ENCODE measurements at places on chromosomes 6 and 20.

- DNase-seq, result no peak
Measured at GRCh38 chr6:42389736-42390135, 62.0 kb downstream of the TRERF1 start.

DNA sequence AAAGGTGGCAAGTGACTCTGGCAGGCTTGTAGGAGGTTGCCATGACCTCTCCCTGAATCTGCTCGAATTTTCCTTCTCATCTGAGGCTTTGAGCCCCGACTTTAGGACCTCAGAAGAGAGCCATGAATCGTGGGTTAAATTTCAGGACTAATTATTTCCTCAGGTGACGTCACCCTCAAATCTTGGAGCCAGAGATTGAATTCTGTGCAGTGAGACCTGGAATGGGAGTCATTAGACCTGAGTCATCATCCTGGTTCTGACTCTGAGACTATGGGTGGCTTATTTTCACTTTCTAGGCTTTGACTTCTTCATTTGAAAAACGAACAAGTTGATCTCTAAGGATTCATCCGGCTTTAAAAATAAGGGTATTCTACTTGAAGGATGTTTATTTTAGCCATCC lies 48.5 kb upstream of the PDYN start:
- no peak for DNase-seq

DNA sequence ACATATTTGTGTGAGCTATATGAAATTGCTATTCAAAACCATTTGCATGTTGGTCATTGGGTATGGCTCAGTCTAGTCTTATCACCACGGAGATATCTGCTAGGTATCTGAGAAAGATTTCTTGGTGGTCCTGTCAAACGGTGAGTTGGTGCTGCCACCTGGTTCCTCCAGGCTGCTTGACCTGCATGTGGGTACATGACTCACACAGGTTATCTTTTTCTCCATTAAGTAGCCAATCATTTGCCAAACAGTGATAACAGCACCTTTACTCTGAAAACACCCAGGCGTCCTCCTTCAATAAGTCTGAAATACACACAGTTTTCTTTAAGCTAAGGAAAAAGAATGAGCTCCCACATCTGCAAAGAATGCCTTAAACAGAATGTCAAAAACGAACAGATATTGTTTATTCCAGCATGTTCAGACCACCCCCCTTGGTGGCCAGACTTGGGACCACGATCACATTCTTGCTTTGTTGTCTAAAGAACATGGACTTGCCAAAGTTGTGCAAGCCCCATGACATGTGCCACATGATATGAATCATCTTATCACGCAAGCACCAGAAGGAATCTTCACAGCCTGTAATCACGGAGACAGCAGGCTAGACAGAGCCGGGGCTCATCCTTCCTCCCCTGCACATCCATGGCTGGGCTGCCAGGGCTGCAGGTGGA lies 200.7 kb upstream of the THBS2 start:
- no peak for DNase-seq

GRCh38 chr6:141969201-141969600 lies 163.5 kb upstream of the GJE1 start:
- no peak for DNase-seq

DNA sequence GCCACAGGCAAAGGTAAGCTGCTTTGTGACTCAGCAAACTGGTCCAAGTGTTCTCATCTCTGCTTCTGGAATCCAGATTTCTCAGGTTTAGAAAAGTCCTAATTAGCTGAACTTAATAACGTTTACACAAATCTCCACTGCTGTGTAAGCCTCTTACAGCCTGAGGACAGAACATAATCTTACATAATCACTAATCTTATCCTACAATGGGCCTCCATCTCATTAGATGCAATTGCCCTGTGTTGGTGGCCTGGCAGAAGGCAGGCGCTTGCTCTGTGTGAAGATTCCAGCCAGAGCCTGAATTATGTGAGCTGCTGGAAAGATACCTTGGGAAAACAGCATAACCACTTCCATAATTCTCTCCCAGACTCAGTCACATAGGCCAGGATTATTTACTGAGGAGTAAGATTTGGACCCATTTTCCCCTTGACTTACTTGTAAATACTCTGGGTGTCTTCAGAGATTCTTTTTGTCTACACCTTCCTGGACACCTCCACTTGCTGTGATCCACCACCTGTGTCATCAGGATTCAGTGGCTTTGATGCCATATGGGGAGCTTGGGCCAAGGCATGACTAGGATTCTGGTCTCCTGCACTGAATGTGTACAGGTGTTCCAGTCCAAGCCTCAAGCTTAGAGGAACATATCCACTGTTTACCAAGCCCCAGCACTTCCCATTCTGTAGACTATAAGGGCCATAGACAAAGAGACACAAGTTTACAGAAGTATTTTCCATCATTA lies 104.4 kb downstream of the C6orf118 start:
- no peak for DNase-seq

DNA sequence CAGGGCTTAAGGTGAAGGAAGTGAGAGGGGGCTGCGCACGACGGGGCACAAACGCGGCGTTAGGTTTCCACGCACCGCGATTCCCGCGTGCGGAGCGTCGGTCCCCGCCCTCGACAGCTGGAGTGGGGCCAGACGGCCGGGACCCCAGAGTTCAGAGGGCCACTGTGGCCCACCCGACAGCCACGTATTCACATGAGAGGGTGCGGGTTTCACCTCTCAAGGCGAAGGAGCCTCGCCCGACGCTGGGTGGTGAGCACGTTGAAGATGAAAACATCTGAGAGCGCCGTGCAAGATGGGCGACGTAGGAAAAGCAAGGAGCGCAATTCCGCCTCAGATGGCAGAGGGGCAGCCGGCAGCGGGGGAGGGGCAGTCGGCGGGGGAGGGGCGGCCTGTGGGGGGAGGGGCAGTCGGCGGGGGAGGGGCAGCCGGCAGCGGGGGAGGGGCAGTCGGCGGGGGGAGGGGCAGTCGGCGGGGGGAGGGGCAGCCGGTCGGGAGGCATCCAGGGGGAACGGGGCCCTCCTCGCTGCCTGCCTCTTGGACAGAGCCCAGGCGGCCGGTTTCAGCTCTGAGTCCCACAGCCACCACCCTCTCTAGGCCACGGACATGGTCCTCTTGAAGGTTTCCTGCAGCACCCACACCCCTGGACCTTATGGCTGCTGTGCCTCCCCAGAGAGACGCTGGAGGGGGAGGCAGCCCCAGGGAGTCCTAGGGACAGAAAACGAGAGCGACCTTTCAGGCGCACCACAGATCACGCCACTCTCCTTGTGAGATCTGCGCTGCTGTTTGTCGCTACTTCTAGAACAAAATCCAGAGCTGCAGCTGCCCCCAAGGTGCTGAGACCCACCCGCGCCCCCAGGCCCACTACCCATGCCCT lies 113.7 kb downstream of the DLL1 start:
- no peak for DNase-seq

DNA sequence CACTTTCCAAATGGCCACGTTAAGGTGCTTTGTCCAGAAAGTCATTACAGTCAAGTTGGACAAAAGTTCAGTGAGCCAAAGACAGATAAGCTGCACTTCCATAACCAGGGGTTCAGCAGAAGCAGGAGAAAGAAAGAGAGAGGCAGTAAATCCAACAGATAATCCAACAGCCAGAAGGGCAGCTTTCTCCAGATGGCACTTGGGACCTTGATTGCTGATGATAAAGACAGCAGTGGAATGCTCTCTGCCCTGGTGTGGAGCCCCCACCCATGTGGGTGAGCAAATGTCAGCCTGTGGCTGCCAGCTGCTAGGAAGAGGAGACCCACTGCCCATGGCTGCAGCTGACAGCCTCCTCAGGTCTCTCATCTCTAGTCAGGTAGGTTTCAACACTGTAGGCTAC lies 18.7 kb upstream of the NRSN1 start:
- DNase-seq, result no peak

DNA sequence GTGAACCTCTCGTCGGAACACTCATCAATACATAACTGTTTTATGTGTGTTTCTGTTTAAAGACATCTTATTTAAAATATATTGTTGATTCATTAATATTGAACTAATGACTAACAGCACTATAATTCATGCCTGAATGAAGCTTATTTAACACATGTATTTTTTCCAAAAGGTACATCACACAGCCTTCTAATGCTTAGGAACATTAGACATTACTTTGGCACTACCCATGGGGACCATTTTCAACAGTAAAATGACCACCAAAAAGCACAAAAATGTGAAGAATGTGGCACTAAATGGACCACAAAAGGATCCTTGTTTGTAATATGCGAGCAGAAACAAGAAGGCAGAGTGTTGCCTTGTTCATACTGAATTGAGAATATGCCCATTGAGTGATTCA lies 109.2 kb downstream of the CEP57L1 start:
- no peak for DNase-seq

DNA sequence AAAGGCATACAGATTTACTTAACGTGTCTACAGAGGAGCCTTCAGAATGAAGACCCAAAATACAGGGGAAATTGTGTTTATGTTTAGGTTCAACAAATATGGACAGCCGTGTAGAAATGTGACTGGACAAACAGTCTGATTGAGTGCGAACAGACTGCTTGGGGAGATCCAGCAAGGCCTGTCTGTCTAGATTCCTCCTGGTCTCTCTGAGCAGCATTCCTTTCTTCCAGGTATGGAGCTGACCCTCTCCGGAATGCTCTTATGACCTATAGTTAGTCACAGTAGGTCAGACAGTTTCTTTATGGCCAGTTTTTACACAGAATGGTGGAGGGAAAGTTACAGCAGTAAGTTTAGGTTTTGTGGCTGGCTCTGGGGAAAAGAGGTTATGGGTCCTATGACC lies 9.0 kb downstream of the RIN2 start:
- DNase-seq, result no peak

All from stimulated activated CD4-positive, alpha-beta T cell treated with anti-CD3 and anti-CD28 coated beads, Interleukin-4, amount 100 ng/mL, for 24 hours (primary cell).